ENCODE measurements at places on chromosomes 7 and 10.

GRCh38 chr7:43869867-43870240 is 537 bp upstream of the MRPS24 start:
- peak; percentile 93 for DNase-seq

- DNase-seq = no peak
These were observed 22.0 kb upstream of the CUX1 start for GRCh38 chr7:101795461-101795860.

- DNase-seq = no peak
These were observed 233.9 kb downstream of the WDR37 start for GRCh38 chr10:1290071-1290471.

DNA sequence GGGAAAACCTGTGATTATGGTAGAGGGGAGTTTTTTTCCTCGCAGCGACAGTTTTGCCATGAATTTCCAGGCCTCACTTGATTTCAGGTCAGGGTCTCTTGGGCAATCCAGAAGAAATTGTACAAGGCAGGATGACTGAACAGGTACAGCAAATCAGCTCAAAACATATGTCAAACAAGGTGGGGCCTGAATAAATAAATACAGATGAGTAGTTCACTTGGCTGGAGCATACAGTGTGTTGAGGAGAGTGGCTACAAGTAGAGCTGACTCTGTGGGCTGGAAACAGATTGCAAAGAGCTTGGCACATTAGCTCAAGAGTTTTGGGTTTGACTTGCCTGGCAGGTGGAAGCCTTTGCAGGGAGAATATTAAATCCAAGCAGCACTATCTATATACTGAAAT is 15.0 kb downstream of the GIMAP8 start:
- DNase-seq = no peak

DNA sequence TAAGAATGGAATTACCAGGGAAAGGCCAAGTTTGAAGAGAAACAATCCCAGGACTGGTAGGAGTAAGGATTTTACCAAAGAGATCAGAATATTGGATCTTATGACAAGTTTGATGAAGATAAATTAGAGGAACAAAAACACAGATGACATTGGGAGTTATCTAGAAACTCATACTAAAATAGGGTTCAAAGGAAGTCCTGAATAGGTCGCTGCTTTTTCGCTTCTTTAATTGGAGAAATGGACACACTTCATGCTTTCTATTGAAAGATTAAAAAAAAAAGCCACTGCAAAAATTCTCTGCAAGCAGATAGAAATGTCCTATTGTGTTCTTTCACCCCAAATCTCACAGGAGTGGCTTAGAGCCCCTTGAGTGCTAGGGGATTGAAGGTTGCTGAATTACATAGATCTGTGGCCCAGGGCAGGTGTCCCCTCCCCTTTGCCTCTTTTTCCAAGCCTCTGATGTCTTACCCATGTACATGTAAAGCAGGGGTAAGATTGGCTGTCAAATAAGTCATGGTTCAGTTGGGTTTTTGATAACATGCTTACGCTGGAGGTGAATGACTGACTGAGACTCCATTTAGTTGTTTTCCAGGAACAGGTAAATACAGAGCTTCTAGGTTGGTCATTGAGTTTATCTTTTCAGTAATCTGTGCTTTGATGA is 152.0 kb downstream of the OR13A1 start:
- DNase-seq = no peak

DNA sequence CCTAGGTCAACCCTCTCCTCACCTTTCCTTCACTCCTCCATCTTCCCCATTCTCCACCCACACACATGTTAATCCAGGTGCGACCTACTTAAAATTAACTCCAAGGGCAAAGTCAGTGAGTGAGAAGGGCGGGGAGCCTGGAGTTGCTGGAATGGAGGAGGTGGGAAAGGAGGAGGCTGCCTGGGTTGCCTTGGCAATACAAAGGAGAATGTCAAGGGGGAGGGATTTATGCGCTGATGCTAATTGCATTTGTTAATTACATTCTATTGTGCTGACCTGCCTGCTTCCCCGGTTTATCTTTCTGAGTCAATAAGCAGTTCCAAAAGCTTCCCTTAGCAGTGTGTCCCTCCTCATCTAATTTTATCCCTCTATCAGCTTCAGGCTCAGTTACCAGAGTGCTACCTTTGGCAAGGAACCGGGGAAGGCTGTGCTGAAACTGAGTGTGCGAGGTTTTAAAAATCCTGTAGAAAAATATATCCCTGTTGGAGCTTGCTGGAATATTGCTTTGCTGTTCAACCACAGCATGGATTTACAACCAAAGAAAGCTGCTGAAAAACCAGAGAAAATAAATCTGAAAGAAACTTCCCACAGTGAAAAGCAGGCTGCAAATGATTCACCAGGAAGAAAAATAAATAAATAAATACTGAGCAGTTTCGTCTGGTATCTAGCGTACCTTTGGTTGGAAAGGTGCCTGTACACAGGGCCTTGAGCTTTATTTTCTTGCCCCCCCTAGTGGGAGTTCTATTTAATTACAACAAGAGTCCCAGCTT is 113.2 kb upstream of the DGKB start:
- DNase-seq = peak; percentile 91

GRCh38 chr7:90593205-90593604 is 2.9 kb upstream of the CDK14 start:
- no peak for DNase-seq

- DNase-seq = no peak
These were observed 107.4 kb downstream of the SH3PXD2A start for GRCh38 chr10:103748020-103748419.

- no peak for DNase-seq
These were observed 9.6 kb upstream of the ELN start for GRCh38 chr7:74018246-74018895.

GRCh38 chr7:151566897-151567320 is 47.2 kb upstream of the RHEB start:
- no peak for DNase-seq

DNA sequence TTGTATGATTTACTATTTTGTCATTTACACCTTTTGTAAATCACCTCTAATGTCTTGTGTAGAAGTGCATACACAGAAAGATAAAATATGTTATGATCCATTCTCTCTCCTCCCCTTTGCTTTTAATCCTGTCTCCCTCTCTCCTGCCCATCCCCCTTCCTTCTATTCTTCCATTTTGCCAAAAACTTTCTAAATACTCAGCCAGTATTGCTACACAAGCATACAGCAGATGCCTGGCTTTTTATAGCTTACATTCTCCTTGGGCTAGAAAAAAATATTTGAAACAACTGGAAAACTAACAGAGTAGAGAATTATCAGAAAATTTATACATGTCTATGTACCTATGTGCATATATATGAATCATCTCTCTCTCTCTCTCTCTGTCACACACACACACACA is 308.7 kb upstream of the BMPER start:
- DNase-seq = no peak

GRCh38 chr10:44921506-44921905 is 10.4 kb downstream of the TMEM72 start:
- no peak for DNase-seq

DNA sequence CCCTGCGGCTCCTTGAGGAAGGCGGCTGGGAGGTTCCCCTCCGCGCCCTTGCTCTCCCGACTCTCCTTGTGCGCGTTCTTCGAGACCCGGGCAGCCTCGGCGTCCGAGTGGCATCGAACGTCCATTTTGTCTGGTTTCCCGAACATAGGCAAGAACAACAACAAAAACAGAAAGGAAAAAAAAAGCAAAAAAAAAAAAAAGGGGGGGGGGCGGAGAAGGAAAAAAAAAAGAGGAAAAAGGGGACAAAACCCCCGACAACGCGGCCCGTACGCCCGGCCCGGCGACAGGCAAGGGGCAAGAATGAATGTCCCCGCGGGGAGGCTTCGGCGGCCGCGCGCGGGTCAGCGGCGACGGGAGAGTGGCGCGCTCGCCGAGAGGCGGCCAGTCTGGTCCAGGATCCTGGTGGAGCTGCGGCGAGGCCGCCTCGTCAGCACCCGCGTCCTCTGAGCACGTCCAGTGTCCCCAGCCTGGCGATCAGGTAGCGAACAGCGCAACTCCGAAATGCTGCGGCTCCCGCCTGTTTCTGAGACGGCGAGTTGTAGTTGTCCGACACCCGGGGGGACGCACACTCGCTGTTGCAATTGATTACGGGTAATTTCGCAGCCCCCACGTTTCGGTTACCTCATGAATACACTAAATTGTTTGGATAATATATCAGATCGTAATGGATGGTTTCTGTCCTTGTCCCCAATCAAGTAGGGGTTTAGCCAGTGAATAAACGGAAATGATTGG is at the start of gene VAX1:
TSS of gene VAX1 (minus strand) at position 360 of the 732 bp plus-strand sequence. CDS start at position 146, 214 bp downstream.
- DNase-seq = no peak

DNA sequence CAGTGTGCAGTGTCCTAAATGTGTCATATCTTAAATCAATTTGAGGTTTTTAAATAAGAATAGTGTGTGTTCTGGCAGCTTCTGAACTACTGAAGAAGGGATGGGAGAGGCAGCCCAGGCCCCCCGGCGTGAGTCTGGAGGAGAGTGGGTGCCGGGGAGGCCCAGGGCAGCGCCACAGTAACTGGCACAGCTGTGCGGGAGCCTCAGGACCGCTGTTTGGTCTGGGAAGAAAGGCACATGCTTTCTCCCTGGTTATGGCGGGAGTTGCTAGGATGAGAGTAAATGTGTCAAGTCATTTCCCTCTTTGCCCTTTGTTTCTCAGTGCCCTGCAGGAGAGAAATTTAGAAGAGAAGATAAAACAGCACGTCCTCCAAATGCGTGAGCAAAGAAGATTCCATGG is 31.9 kb upstream of the PWWP2B start:
- no peak for DNase-seq

- no peak for DNase-seq
These were observed 16.4 kb upstream of the ADD3 start for GRCh38 chr10:109991266-109991855.

DNA sequence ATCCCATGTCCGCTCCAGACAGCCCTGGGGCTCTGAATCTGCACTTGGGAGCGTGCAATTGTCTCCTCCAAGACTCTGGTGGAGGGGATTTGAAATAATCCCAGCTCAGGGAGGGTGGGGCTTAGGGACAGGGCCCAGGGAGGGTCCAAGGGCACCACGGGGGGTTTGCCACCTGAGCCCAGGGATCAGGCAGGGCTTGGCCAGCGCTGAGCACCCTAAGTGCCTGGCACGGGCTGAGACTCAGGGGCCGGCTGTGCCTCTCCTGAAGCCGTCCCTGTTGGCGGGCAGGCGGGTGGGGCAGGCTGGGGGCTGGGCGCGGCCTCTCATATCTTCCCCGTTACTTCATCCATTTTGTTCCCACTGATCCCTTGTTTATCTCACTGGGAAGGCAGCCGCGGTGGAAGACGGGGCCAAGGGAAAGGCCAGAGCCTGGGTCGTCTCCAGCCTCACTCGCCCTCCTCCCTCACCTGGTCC is 41.8 kb upstream of the ELN start:
- no peak for DNase-seq

GRCh38 chr10:28467615-28468014 is 65.3 kb upstream of the WAC start:
- no peak for DNase-seq

- DNase-seq = no peak
These were observed 9.1 kb downstream of the ZNF3 start for GRCh38 chr7:100072462-100072861.

DNA sequence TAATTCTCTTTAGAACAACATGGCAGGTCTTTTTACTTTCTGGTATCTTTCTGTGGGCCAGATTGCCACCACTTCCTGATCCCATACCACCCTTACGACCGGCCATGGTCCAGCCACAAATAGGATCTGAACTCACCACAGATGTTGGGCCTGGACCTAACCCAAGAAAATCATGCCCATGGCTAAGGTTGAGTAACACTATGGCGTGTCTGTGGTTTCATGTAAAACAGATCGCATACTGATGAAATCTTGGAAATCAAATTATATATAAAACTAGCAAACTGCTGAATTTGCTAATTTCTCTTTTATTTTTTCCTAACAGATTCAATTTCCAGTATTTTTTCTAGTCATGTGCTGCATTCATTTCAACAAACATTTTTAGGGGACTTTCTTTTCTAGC is 77.2 kb downstream of the CH25H start:
- DNase-seq = peak; percentile 92

GRCh38 chr10:68633816-68634466 is 73.8 kb downstream of the TET1 start:
- no peak for DNase-seq

DNA sequence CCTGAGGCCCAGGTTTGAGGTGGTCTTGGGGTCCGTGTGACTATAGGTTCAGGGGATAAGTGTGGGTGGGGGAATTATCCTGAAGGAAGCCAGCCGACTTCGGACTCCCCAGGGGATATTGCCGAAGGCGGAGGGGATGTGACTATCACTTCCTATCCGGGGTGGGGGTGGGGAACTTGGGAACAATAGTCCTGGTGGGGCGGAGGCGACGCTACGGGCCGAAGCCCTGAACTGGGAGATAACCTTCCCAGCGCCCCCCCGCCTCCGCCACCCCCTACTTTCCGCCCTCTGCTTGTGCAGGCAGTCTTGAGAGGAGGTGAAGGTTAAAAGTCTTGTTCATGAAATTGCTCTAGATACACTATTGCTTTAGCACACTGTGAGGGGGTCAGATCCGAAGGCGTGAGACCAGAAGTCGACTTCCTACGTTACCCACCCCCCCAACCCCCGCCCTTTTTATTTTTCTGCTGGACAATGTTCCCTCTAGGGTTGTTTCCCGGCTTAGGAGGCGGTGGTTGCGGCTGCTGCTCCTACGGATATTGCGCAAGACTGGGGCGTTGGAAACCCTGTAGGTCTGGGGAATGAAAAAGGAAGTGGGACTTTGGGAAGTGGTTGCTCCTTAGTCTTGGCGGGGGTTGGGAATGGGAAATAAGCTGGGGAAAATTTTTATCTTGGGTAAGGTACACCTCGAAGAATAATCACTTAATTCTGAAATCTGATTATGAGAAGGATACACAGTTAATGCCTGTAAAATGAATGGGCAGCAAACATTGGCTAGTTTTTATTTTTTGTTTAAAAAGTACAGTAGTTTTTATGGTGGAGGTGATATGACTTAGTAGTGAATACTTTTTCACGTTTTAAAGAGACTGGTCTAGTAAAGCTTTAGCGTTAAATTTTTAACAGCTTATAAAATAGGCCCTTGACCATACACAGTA is 1.5 kb downstream of the PTPN12 start:
- DNase-seq = peak; percentile 98

DNA sequence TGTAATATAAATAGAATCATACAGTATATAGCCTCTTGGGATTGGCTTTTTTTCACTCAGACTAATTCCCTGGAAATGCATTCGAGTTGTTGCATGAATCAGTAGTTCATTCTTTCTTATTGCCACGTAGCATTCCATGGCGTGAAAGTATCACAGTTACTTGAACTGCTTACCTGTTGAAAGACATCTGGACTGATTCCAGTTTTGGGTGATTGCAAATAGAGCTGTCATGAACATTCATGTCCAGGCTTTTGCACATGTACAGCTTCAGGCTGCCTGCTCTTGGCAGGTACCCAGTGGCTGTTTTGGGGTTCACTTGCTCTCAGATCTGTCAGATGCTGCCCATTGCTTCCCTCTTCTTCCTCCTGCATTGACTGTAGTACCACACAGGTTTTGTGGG is 54.9 kb downstream of the LRGUK start:
- no peak for DNase-seq

DNA sequence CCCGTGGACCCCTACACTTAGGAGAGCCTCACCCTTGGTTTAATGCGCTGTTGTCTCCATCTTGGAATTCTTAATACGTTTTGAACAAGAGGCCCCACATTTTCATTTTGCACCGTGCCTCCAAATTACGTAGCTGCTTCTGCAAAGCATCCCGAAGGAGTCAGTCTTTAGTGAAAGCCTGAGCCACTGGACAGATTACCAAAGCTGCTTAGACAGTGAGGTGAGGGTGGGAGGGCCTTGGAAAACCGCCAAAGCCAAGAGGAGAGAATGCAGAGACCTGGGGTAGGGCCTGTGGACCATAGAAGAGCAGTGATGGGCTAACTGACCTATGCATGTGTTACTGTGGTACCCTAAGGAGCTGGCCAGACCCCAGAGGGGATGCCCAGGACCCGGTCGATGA is 4.2 kb upstream of the TCAF1 start:
- DNase-seq = no peak
